ENCODE measurements at places on chromosomes 16 and 17.

GRCh38 chr17:75774471-75774990 lies 9.5 kb upstream of the GALK1 start:
- no peak for DNase-seq

- no peak for DNase-seq
Observed at GRCh38 chr16:13958474-13958873, 38.5 kb downstream of the ERCC4 start.

DNA sequence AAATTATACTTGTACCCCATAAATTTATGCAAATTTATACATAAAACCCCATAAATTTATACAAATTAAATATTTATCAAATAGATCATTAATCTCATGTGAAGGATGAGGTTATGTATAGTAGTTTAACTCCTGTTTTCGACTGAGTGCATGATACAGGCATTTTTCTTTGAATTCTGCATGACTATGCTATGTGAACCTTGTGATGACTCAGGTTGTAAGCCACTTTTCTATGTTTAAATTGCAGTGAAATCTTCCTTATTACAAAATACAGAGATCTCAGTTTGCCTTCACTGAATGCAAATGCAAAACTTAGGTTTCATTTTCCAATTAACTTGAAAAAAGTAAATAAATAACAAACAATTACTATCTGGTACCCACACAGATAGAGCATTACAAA lies 843.7 kb downstream of the CDH11 start:
- no peak for DNase-seq

GRCh38 chr16:68451676-68452075 lies 3.4 kb upstream of the SMPD3 start:
- DNase-seq = no peak

GRCh38 chr16:16863672-16864071 lies 484.7 kb downstream of the NPIPA7 start:
- DNase-seq = no peak

- no peak for DNase-seq
Observed at GRCh38 chr16:83136419-83136818, 509.6 kb downstream of the CDH13 start.

DNA sequence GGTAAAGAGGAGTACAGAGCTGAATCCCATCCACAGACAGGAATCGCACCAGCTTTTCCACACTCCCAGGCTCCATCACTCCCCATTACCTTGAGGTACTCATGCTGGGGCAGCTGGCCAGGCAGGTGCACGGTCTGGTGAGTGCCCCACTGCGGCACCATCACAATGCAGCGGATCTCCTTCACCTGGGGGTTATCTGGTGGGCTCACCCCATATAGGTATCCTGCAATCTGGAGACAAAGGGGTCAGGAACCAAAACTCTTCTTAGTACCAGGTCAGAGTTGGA lies 1.8 kb upstream of the RILP start:
- DNase-seq = no peak

DNA sequence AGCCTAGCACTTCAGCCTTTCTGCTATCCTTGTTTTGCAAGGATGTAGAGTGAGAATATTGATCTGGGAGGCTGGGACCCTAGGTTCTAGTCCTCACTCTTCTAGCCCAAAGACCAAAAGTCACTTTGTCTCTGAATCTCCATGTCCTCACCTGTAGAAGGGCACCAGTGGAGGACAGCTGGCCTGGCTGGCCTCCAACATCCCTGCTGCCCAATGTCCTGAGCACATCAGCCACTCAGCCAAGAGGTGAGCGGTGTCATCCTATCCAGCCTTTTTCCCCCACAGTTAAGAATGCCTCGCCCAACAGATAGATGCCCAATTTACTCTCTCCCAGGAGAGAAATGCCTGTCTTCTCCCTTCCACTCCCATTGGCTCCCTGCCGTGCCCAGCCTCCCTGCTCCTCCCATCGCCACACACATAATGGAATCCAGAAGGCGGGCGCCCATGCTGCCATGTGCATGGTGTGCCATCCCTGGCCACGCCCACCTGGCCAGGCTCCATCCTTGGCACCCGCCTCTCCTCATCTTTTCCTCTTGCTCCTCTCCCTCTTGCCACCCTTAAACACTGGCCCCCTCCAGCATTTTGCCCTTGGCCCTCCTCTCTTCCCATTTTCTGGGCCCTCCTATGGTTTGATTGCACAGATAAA lies 157.3 kb upstream of the SDK2 start:
- no peak for DNase-seq

GRCh38 chr16:10951026-10951425 lies 6.7 kb downstream of the CLEC16A start:
- DNase-seq = no peak

DNA sequence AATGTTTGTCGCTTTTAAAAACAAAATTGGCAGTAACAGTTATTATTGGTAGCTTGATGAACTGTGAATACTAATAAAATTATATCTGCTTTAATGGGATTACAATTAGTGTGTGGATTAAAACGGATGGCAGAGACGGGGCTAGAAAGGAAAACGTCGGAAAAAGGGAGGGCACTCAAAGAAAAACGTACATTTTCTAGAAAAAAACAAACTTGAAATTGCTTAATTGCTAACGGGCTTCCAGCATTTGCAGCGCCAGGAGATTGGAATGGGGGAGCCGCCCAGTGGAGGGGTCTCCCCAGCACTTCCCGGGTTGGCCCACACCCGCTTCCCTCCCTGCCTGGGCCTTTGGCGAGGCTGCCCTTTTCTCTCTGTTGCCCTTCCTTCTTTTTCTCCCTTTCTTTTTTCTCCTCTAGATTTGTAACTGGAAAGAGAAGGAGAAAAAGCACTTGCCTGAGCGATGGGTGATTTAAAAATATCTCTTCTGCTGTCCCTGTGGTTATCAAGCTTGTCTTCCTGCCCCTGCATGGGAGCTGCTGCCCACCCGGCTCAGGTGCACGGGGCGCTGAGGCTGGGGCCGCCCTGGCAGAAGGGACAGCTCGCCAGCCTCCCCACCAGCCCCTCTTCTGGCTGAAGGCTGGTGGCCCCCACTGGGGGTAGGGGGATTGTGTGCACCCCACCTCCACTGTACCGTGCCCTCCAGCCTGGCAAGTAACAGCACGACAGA lies 5.9 kb downstream of the BAHCC1 start:
- no peak for DNase-seq

GRCh38 chr16:70720425-70721201 lies 34.8 kb upstream of the MTSS2 start:
- no peak for DNase-seq

GRCh38 chr17:41860254-41860931 lies 4.8 kb downstream of the KLHL11 start:
- no peak for DNase-seq

DNA sequence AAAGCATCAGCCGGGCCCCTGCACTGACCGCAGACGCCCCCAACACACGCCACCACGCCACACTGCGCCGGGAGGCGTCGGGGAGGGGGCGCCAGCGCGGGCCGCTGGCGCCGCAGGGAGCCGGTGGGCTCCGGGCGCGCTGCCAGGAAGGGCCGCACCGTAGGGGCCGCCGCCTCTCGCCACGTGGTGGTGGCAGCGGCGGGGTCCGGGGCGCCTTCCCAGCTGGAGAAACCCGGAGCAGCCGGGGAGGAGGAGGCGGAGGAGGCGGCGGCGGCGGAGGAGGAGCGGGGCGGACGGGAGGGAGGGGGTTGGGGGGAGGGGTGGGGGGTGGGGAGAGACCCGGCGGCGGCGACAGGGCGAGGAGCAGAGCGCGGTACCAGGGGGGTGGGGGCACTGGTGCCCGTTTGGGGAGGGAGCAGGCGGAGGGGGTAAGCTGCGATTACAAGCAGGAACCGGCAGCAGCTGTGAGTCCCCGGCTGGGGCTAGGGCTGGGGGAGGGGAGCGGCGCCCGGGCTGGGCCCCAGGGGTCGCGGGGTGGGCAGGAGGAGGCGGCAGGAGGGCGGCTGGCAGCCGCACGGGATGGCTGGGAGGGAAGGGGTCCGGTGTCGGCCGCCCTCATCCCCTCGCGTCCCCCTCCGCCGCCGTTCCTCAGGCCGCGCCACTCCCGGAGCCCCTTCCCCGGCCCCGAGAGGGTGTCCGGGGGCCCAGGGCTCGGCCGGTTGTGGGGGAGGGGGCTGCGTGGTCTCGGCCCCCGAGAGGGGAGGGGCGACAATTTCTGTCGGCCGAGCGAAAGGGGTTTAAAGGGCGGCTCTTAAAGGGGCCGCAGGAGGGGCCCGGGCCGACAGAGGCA lies at the start of gene TBKBP1:
TSS of gene TBKBP1 (plus strand) at position 431 of the 850 bp plus-strand sequence. CDS start 1,952 bp downstream, outside the sequence.
- DNase-seq = no peak

GRCh38 chr17:41553987-41554680 lies 17.7 kb downstream of the KRT9 start:
- DNase-seq = no peak

DNA sequence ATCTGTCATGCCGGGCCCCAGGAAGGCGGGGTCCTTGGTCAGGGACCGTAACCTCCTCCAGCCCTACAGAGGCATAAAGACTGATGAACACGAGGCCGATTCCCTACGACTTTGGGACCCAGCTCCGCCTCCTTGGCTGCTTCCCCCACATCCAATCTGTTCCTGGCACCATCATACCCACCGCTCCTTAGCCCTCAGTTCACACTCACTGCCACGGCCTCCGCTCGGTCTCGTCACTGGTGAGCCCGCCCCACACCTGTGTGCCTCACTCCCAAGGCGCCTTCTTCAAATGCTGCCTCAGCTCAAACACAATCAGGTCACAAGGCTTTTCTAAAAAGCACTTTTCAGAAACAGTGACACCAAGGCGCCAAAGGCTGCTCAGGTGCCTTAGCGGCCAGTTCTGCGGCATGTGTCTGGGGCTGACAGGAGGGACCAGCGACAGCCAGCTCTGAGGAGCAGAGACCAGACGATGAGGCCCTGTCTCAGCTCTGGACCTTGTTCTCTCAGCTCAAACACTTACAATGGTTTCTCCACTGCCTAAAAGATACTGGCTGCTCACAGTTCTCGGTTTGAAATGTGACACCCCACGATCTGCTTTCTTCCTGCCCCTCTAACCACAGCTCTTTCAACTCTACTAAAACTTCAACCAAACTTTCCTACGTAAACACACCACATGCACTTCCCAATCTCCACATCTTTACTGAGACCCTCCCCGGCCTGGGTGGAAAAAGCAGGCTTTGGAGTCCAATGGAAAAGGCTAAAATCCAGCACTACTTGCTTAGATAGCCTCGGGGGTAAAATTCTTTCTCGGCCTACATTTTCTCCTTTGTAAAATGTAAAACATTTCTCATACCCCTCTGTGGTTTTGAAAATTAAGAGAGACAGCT lies 33.2 kb downstream of the CYB5D2 start:
- no peak for DNase-seq

DNA sequence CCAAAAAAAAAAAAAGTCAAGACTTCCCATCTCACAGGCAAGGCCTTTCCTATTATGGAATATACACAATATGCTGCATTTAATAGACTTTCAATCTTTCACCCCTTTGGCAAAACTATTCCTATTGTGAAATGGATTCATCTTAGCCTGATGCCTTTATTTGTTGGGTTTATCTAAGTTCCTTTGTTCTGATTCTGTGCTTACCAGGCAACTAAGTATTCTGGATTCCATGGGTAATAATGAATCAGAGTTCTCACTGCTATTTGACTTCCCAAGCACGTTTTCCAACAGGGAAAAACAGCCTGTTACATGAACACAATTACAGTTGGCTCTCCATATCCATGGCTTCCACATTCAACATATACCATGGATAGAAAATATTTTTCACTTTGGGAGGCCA lies 135.5 kb downstream of the MYO1D start:
- no peak for DNase-seq

- DNase-seq = no peak
Observed at GRCh38 chr17:76394166-76394565, 9.8 kb downstream of the SPHK1 start.

DNA sequence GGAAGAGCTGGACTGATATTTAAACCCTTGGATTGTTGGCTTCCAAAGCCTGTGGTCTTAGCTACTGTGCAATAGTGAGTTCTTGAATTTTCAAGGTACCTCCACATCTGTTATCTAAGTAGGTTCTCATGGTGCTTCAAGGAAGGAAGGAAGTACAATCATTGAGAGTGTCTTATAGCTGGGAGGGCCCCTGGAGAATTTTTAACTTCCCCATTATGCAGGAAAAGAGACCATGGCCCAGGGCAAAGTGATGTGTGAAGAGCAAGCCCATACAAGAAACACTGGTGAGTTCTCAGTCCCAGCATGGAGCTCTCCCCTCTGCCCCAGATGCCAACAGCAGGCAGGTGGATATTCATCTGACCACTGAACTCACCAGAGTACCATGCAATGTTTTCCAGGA lies 169.0 kb upstream of the IRX6 start:
- DNase-seq = no peak

DNA sequence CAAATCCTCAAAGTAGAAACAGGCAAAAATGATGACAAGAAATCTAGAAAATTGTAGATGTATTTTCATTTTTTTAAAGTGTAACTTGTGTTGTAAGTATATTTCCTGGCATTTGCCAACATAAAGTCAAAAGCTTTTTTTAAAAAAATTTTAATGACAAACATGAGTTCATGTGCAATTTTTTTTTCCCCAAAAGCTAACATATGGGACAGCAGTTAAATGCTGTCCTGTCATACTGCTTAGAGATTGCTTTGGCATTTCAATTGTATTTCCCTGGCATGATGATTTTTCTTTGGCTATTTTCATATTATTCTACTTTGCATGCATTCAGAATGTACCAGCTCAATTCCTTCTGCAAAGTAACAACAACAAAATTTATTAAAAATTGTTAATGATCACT lies 24.5 kb upstream of the CPPED1 start:
- no peak for DNase-seq

Measured in activated CD8-positive, alpha-beta memory T cell treated with anti-CD3 and anti-CD28 coated beads for 48 hours (primary cell).